ENCODE measurements at places on chromosomes 5 and 9.
A peak's percentile ranks its signal among the peaks of the same experiment; 100 is the strongest.

- no peak for DNase-seq
Measured at GRCh38 chr5:93756372-93756771, 15.0 kb upstream of the POU5F2 start.

- no peak for DNase-seq
Measured at GRCh38 chr5:174084691-174085154, 39.2 kb downstream of the NSG2 start.

- no peak for DNase-seq
Measured at GRCh38 chr9:109017061-109017460, 3.8 kb upstream of the CTNNAL1 start.

GRCh38 chr9:35027374-35027773, 37.8 kb downstream of the DNAJB5 start:
- DNase-seq, result no peak

GRCh38 chr9:87570000-87570908, 72.6 kb downstream of the DAPK1 start:
- DNase-seq, result peak; percentile 16

- DNase-seq, result no peak
Measured at GRCh38 chr5:80251636-80252035, 4.2 kb downstream of the SERINC5 start.

- no peak for DNase-seq
Measured at GRCh38 chr9:127664678-127665507, 41.9 kb upstream of the CFAP157 start.

DNA sequence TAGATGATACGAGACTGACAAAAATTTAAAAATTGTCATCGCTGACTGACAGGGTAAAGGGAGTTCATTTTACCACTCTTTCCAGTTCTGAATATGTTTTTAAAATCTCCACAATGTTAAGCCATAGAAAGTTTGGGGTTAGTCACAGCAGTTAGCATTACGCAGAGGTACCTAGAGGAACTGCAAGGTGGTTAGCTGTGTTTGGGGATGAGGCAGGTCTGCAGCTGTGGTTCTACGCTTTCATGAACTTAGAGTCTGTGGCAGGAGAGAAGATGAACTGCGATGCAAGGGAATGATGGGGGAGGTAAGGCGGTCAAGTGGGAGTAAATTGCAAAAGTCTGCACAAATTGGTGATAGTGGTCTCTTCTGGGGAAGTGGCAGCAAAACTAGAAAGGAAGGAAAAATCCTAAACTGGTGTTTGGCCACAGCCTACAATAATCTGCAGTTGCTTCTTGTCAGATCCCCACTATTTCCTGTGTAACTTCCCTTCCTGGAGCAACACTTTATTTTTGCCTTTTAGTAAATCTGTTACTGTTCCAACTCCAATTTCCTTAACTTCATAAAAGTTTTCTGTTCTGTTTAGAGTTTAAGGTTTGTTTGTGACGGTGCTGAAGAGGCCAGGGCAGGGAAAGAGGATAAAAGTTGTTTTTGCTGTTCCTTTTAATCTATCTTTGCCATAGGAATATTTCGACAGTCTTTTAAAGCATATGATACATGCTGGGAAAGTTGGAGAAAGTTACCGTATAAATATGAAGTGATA, 38.6 kb upstream of the SNX2 start:
- DNase-seq, result no peak

All from RCC 7860 (cell line).